ENCODE measurements at places on chromosomes 2 and 18.

GRCh38 chr2:119477113-119477505 is 45.5 kb downstream of the TMEM37 start:
- DNase-seq, result no peak

GRCh38 chr2:241252778-241253475 is 62.5 kb downstream of the HDLBP start:
- DNase-seq, result no peak

DNA sequence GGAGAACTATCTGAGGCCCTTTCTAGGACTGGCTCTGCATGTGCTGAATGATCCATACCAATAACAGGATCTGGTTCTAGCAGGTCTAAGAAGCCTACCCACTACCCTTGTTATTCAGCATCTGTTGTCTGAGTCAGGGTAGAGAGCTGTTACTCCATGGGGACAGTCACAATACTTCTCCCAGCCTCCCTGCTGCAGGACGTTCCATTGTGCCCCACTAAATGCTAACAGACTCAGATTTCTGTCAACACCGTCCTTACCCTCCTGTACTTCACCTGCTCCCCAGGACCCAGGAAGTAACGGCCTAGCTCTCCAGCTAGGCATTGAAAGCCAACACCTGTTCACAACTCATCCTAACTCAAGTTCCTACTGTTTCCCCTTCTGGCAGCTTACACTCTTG is 719.7 kb upstream of the ID2 start:
- DNase-seq, result no peak

DNA sequence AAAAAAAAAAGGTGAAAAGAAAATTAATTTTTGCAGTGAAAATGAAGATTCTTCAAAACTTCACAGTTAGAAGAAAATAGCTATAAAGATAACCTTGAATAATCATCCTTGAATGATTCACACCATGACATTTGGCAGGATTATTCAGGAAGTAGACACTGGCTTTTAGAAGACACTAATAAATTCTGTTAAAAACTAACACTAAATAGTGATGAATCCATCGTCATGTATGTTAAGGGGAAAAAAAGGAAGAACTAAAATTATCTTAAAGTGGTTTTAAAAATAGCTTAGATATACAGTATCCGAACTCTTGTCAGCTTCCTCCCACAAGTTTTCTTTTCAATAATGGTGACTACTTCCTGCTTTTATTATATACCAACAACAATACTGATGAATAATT is 10.2 kb downstream of the USP37 start:
- no peak for DNase-seq

DNA sequence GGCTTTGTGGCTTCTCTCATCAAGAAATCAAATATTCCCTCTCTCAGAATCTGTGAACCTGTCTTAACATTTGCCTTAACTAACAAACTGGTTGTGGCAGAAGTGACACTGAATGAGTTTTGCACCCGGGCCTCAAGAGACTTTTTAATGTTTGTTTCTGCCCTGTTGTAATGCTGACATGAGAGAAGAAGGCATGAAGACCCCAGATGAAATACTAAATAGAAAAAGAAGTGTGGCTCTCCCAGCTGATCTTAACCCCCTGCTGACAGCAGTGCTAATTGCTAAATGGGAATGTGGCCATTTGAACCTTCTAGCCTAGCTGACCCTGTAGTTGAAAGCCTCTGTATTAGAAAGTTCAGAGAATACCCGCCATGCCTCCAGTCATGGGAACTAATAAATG is 261.2 kb downstream of the CTNNA2 start:
- no peak for DNase-seq

DNA sequence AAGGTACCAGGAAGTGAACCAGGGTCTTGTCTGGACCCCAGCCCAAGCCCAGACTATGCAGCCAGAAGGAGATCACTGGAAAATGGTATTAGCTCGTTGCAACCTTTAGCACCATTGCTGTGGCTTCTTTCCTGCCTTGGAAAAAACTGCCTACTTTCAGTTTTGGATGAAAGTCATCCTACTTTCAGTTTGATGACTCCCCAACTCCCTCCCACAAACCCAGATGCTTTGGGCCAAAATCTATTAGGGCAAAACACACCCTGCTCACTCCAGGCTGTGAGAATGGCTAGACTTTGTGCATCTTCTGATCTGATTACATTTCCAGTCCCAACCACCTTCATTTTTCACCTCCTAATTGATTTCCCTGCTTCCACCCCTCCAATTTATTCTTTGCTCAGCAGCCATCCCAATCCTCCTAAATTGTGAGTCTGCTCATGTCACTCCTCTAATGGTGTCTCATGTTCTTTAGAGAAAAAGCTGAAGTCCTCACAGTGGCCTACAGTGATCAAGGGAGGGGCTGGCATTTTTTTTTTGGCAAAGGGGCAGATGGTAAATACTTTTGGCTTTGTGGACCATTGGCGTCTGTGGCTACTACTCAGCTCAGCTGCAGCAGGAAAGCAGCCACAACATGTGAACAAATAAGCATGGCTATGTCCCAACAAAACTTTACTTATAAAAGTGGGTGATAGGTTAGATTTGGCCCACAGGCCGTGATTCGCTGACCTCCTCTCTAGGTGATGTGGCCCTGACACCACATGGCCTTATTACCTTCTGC is 368.7 kb downstream of the SLC4A3 start:
- DNase-seq, result no peak

- DNase-seq, result no peak
Observed at GRCh38 chr18:47149457-47150028, 757 bp downstream of the HDHD2 start.

DNA sequence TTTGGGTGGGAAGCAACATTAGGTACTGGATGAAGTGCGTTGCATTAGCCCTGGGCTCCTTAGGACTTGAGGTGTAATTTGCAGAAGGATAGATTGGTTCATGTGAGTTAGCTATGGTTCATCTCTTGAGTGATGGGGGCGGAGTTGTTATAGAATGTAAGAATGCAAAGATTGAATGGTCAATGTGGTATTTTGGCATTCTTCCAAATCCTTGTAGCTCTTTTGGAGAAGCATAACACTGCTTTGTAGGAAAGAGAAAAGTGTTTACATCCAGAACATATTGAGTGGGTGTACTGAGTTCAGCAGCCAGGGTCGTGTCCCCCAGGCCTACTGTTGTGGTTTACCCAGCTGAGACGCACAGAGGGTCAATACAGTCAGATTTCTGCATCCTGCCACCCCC is 173.5 kb downstream of the FMNL2 start:
- DNase-seq, result no peak

DNA sequence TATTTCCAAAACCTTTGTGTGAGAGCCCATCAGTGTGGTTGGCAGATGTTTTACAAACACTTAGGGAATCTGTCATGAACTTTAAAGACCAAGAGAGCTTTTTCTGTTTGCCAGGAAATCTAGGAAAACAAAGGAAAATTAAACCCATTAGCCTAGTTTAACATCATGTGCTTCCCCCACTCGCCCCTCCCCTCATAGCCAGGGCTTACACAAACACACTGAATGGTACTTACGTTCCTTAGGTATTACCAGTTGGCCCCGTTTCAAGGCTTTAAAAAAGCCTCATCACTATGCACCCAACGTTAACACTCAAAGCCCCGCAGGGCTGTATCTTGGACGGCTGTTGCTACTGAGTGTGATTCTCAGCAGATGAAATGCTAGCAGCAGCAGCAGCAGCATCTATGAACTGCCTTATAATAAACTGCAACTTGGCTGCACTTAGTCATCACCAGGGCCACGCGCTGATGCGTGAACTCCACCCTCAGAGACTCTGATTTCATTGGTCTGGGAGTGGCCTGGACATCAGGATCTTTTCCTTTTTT is 20.1 kb upstream of the TTC39C start:
- DNase-seq, result no peak

DNA sequence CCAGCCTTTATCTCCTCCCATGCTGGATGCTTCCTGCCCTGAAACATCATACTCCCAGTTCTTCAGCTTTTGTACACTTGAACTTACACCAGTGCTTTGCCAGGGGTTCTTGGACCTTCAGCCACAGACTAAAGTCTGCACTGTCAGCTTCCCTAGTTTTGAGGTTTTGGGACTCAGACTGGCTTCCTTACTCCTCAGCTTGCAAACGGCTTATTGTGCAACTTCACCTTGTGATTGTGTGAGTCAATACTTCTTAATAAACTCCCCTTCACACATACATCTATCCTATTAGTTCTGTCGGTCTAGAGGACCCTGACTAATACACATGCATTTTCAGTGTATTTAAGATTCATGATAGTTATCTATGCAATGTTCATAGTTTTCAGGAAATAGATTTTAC is 35.8 kb upstream of the ZNF804A start:
- no peak for DNase-seq

- no peak for DNase-seq
Observed at GRCh38 chr2:185374878-185375277, 363.7 kb upstream of the FSIP2 start.

GRCh38 chr2:17708501-17708900 is 45.1 kb downstream of the SMC6 start:
- no peak for DNase-seq

- no peak for DNase-seq
Observed at GRCh38 chr2:127342101-127342500, 45.7 kb downstream of the MAP3K2 start.

- no peak for DNase-seq
Observed at GRCh38 chr2:231410293-231411004, 14.9 kb downstream of the B3GNT7 start.

GRCh38 chr2:200689115-200689514 is 103.3 kb downstream of the AOX1 start:
- DNase-seq, result no peak

DNA sequence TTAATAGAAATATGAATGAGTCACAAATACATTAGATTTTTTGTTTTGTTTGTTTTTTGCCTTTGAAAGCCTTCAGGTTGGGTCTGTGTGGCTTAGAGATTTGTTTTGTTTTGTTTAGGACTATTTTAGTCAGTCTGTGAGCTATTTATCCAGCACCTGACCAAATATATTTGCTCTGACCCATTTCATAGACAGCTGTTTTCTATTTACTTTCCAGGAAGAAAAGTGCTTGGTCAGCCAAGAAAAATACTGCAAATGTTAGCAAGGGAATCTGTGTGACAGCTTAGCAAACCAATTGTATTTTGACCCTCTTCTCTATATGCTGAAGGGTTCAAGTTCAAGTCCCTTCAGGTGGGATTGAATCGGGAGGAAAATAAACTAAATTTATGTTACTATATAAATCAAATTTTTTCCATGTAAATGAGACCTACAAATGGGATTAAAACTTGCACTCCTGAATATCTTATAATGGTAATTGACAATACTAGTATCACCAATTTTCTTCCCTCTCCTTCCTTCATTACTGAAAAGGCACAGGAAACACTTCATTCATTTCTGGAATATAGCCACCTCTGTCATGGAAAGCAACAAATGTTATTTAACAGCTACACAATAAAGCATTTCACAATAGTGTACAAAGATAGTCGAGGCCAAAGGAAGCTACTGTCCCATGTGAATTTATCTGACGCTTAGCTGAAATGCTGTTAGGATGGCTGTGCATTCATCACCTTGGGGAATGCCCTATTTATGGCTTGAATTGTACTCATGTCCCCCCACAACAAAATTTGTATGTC is 23.1 kb upstream of the KLF7 start:
- no peak for DNase-seq

- no peak for DNase-seq
Observed at GRCh38 chr2:210442878-210443277, 33.7 kb downstream of the LANCL1 start.

- no peak for DNase-seq
Observed at GRCh38 chr2:137255990-137256389, 490.6 kb downstream of the THSD7B start.

GRCh38 chr2:217412721-217413120 is 552.9 kb upstream of the TNP1 start:
- DNase-seq, result no peak

DNA sequence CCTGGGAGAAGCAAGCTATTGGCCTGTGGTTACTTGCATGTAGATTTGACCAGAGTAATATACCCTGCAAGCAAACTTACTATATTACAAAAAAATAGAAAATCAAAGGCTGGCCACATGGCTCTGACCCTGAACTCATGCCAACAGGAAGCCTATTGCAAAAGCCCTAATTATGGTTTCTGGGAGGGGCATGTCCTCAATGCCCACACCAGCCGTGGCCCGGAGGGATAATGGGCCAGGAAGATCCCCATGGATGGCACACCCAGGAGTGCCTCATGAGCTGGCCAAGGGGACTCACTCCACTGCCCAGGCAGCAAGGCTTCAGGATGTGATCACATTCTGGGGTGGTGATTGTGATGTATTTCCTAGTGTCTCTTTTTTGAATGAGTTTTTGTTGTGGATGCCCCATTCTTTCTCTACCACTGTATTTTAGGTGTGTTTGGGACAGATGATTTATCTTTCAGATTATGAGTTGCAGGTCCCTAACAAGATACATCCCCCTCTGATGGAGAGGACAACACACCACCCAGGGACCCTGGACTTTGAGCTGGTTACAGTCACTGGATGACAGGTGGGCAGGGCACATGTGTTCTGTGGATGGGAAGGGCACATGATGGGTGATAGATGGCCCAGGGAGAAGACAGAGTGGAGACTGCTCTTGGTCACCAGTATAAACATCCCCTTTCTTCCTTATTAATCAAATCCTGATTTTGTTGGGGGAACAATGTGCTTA is 18.7 kb upstream of the TFCP2L1 start:
- DNase-seq, result no peak

DNA sequence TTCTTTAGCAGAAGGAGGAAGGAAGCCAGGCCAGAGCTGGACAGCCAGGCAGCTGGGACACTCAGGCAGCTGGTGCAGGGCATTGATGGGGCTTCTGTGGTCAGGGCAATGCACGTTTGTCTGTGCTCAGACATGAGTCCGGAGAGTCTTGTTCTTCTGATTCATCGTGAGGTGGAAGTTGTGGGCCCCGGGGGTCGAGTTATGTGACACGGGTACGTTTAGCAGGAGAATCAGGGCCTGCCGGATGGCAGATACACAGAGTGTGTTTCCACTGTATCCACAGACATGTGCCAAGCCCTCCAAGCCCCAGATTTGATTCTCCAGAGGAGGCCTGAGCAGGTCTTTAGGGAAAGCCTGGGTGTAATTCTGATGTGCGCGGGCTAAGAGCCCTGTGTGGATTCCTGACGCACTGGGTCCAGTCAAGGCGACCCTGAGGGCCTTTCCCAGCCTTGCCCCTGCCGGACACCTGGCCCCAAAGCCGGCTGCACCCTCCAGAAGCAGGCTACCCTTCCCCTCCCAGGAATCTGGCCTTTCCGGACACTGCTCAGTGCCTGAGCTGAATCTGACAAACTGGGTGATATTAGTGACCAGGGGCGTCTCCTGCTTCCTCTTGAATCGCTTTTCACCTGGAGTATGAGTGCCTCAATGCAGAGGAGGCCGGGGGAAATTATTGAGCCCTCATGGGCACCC is 10.1 kb downstream of the ARHGEF4 start:
- no peak for DNase-seq

DNA sequence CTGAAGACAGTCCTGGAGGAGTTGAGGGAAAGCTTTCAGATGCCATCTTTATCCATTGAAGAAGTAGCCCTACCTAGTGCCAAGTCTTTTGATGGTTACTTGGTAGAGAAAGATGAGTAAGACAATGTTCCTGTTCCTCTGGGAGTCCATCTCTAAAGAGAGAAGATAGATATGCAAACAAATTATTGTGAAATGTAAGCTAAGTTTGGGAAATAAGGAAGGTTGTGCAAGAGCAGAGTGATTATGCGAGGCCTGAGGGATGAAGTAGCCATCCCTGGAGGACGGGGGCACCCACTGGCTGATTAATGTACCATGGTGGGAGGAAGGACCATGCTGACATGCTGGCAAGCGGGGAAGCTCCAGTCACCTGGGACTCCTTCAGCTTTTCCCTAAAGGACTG is 994 bp upstream of the DTNA start:
- no peak for DNase-seq

Data from stimulated activated CD4-positive, alpha-beta T cell treated with anti-CD3 and anti-CD28 coated beads, Interleukin-12 subunit alpha, Interleukin-12 subunit beta, amount 100 ng/mL, for 4 hours (primary cell).